Activated naive CD8-positive, alpha-beta T cell treated with anti-CD3 and anti-CD28 coated beads, Interleukin-2, amount 10 ng/mL, durations not matched to agents 7 days and 5 days (primary cell): ENCODE measurements at places on chromosomes 2 and 18.

DNA sequence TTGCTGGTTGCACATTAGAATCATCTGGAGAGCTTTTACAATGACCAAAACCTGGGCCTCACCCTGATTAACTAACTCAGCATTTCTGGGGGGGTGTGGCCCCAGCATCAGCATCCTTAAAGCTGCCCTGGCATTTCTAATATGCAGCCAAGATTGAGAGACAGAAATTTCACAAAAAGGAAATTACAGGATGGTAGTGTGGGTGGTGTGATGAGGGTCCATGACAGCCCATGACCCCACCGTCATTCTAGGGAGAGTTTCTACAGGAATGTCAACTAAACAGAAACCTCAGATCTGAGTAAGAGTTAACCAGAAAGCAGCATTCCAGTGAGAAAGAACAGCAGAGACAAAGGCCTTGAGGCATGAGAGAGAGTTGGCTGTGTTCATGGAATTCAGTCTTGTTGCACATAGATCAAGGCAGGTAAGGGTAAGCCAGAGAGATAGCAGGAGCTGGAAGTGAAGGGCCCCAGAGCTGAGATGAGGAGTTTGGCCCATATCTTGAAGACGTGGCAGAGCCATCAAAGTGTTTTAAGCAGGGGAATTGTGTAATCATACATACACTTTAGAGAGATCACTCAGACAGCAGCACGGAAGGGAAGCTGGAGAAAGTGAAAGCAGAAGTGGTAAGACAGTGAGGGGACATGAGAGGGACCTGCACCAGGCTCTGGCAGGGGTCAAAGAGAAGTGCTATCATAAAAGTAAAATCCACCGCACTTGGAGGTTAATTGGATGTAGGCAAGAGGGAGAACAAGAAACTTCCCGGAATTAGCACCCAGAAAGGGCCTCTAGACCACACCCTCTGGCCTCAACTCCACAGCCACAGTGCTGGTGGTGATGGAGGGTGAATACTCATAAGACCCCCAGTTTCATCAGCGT lies 7.8 kb upstream of the TRABD2A start:
- H3K27me3 ChIP-seq, result no peaks in the 10 kb centered on the region
- H3K4me3 ChIP-seq, result peak overlapping the region; percentile 89
- H3K27ac ChIP-seq, result peak overlapping the region; percentile 99
- peak; percentile 46 for DNase-seq

DNA sequence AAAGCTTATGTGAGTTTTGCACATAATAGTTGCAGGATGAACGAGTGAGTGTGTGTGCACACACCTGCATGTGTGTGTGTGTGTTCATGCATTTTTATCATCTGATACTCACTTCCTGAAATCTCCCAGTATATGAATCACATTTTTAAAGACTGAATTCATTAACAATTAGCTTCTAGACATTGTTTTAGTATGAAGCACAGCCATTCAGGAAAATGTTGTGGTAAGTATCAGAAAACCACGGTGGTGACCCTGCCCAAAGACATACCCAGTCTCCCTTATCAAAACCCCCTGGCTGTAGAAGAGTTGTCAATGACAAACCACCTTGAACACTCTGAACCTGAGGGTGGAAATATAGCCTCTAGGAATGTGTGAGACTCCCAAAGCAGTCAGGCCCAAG lies 220.8 kb downstream of the ALK start:
- no peaks in the 10 kb centered on the region for H3K36me3 ChIP-seq
- no peak overlapping the region for H3K4me3 ChIP-seq
- H3K4me1 ChIP-seq, result no peaks in the 10 kb centered on the region
- DNase-seq, result no peak
- peaks cover 2% of the 10 kb centered on the region for H3K27me3 ChIP-seq

GRCh38 chr2:177496921-177497320 lies 104.3 kb downstream of the AGPS start:
- no peak for DNase-seq
- H3K27ac ChIP-seq, result no peak overlapping the region
- peaks cover 5% of the 10 kb centered on the region for H3K4me1 ChIP-seq
- H3K36me3 ChIP-seq, result peaks cover 7% of the 10 kb centered on the region

- H3K36me3 ChIP-seq, result no peaks in the 10 kb centered on the region
- no peaks in the 10 kb centered on the region for H3K4me1 ChIP-seq
- no peak overlapping the region for H3K4me3 ChIP-seq
- peaks cover 2% of the 10 kb centered on the region for H3K27me3 ChIP-seq
Measured at GRCh38 chr18:10009321-10010144, 95.7 kb downstream of the VAPA start.

- DNase-seq, result no peak
- H3K27ac ChIP-seq, result no peak overlapping the region
Measured at GRCh38 chr2:55107436-55107835, 57.2 kb upstream of the RTN4 start.

- no peaks in the 10 kb centered on the region for H3K27me3 ChIP-seq
- no peak overlapping the region for H3K27ac ChIP-seq
- H3K36me3 ChIP-seq, result no peaks in the 10 kb centered on the region
- no peaks in the 10 kb centered on the region for H3K4me1 ChIP-seq
Measured at GRCh38 chr18:13973061-13973575, 57.8 kb upstream of the MC2R start.

DNA sequence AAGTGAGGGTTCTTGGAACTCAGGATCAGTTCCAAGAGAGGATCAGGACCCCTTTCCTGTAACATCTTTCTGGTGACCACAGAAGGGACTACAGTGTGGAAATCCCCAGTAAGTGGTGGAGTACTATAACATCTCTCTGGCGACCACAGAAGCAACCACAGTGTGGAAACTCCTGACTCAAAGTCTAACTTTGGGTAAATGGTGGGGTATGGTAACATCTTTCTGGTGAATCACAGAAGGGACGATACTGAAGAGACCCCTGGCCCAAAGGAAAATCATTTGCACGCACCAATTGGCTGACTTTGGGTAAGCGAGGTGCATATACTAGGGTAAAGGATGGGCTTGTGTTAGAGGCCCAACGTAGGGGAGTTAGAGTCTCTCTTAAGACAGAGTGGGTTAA lies 56.3 kb upstream of the GULP1 start:
- H3K27me3 ChIP-seq, result no peaks in the 10 kb centered on the region
- no peak overlapping the region for H3K4me3 ChIP-seq
- H3K27ac ChIP-seq, result no peak overlapping the region

- no peak for DNase-seq
- no peak overlapping the region for H3K4me3 ChIP-seq
- H3K27me3 ChIP-seq, result no peaks in the 10 kb centered on the region
- peaks cover 14% of the 10 kb centered on the region for H3K4me1 ChIP-seq
Measured at GRCh38 chr18:74110976-74111375, 36.7 kb downstream of the FBXO15 start.

DNA sequence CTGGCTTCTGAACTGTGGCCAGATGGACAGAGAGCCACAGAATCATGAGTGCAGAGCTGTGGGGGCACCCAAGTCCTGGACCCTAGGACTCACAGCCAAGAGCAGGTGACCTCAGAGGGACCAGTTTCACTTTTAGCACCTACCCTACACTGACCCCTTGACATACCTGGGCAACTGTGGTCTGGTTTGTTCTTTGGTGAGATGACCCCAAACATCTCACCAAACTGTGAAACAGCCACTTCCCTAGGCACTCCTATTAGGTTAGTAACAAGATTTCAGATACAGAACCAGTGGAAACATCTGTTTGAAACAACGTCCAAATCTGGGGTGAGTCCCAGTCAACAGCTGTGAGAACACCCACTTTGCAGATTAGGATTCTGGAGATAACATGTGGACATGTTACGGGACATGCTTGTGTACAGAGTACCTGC lies 1.9 kb upstream of the ZFP36L2 start:
- no peak for DNase-seq
- peaks cover 24% of the 10 kb centered on the region for H3K4me1 ChIP-seq
- no peaks in the 10 kb centered on the region for H3K27me3 ChIP-seq
- peak overlapping the region; percentile 91 for H3K4me3 ChIP-seq
- peak overlapping the region; percentile 89 for H3K27ac ChIP-seq

GRCh38 chr18:55432307-55433040 lies 155.5 kb downstream of the TCF4 start:
- H3K4me3 ChIP-seq, result no peak overlapping the region
- no peak overlapping the region for H3K27ac ChIP-seq
- H3K4me1 ChIP-seq, result no peaks in the 10 kb centered on the region
- no peaks in the 10 kb centered on the region for H3K27me3 ChIP-seq
- no peak for DNase-seq

GRCh38 chr18:13871701-13872100 lies 43.6 kb downstream of the MC2R start:
- no peaks in the 10 kb centered on the region for H3K36me3 ChIP-seq
- peaks cover 53% of the 10 kb centered on the region for H3K27me3 ChIP-seq
- H3K4me1 ChIP-seq, result peaks cover 2% of the 10 kb centered on the region
- H3K4me3 ChIP-seq, result no peak overlapping the region
